ENCODE measurements at places on chromosomes 1 and 21.

GRCh38 chr1:59007820-59008598 is 224.2 kb upstream of the JUN start:
- H3K27me3 ChIP-seq, result no peaks in the 10 kb centered on the region
- no peaks in the 10 kb centered on the region for H3K36me3 ChIP-seq
- peaks cover 39% of the 10 kb centered on the region for H3K4me1 ChIP-seq

DNA sequence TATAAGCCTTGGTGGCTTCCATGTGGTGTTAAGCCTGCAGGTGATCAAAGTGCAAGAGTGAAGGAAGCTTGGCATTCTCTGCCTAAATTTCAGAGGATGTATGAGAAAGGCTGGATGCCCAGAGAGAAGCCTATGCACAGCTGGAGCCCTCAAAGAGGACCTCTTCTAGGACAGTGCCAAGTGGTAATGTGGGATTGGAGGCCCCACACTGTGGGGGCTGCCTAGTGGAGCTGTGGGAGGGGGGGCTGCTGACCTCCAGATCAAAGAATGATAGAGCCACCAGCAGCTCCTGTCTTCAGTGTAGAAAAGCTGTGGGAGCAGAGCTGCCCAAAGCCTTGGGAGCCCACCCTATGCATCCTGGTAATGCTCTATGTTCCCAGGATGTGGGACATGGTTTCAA is 1512.7 kb upstream of the TPTE start:
- H3K4me1 ChIP-seq, result no peaks in the 10 kb centered on the region
- DNase-seq, result no peak
- no peaks in the 10 kb centered on the region for H3K36me3 ChIP-seq
- no peaks in the 10 kb centered on the region for H3K27me3 ChIP-seq

DNA sequence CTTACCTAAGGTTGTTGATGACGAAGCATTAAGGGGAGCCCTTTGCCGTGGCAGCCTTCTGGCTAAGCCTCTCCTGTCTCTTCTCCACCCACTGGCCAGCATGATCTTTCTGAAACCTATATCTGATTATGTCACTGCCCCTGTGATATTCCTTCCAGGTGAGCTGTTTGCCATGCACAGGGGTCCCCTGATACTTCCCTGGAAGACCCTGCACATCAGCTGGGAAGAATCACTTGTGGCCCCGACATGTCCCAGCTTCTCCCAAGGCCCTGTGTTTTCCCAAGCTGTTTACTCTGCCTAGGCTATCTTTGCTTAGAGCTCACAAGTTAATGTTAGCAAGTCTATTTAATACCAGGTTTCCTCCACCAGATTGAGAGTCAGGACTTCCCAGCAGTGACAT is 12.3 kb downstream of the RD3 start:
- no peak overlapping the region for H3K4me3 ChIP-seq
- no peaks in the 10 kb centered on the region for H3K36me3 ChIP-seq

DNA sequence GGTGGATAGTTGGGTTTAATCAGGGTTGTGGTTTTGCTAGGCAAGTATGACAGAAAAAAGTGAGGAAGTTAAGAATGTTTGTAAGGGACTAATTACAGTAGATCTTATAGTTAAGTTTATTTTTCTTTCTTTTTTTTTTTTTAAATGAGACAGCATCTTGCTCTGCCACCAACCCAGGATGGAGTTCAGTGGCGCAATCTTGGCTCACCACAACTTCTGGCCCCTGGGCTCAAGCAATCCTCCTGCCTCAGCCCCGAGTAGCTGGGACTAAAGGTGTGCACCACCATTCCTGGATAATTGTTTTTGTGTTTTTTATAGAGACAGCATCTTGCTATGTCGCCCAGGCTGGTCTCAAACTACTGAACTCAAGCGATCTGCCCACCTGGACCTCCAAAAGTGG is 41.7 kb downstream of the EYA3 start:
- H3K4me1 ChIP-seq, result peaks cover 4% of the 10 kb centered on the region
- DNase-seq, result no peak
- H3K27me3 ChIP-seq, result no peaks in the 10 kb centered on the region
- no peak overlapping the region for H3K4me3 ChIP-seq
- H3K36me3 ChIP-seq, result peaks cover 72% of the 10 kb centered on the region

DNA sequence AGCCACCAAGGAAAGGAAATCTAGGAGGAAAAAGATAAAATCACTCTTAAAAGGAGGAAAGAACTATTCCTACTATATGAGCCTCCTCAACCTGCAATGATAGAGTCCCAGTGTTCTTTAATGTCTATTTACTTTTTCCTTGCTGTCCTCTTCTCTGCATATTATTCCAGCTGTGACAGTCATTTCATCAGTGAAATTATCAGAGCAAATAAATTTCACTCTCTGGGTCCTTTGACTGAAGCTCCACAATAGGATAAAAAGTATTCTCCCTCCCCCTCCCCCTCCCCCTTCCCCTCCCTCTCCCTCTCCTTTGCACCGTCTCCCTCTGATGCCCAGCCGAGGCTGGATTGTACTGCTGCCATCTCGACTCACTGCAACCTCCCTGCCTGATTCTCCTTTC is 107.5 kb upstream of the DPT start:
- no peaks in the 10 kb centered on the region for H3K27me3 ChIP-seq
- no peaks in the 10 kb centered on the region for H3K36me3 ChIP-seq
- DNase-seq, result no peak
- H3K4me1 ChIP-seq, result no peaks in the 10 kb centered on the region
- H3K4me3 ChIP-seq, result no peak overlapping the region

DNA sequence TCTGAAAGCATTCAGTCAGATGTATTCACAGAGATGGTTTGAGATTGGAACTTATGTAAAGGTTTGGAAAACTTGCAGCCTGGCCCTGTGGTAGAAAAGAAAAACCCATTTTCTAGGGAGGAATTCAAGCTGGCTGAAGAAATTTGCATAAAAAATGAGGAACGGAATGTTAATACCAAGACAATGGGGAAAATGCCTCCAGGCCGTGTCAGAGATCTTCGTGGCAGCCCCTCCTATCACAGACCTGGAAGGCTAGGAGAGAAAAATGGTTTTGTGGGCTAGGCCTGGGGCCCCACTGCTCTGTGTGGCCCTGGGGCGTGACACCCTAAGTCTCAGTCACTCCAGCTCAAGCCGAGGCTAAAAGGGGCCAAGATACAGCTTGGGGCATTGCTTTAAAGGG is 26.7 kb downstream of the NME7 start:
- no peak overlapping the region for H3K4me3 ChIP-seq
- DNase-seq, result no peak
- H3K27ac ChIP-seq, result no peak overlapping the region
- H3K36me3 ChIP-seq, result no peaks in the 10 kb centered on the region
- no peaks in the 10 kb centered on the region for H3K27me3 ChIP-seq

GRCh38 chr1:1254667-1254998 is 8.1 kb upstream of the C1QTNF12 start:
- H3K27ac ChIP-seq, result no peak overlapping the region
- H3K4me3 ChIP-seq, result no peak overlapping the region
- no peak for DNase-seq
- H3K4me1 ChIP-seq, result peaks cover under 1% of the 10 kb centered on the region
- no peaks in the 10 kb centered on the region for H3K27me3 ChIP-seq

DNA sequence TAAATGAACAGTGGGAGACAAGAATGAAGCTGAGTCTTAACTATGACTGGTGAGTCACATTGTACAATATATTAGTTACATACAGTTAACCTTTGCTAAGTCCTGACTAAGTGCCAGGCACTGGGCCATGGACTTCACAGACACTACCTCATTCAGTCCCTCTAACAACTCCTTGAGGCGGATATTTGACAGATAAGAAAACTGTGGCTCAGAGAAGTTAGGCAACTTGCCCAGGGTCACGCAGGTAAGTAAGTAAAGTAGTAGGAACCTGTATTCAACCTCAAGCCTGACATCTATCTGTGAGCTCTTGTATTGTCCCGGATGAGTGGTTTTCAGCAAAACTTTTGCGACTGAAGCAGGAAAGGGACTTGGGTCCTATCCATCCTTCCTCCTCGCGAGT is 62.1 kb downstream of the GNG12 start:
- no peak overlapping the region for H3K27ac ChIP-seq
- no peaks in the 10 kb centered on the region for H3K36me3 ChIP-seq
- H3K4me1 ChIP-seq, result peaks cover 6% of the 10 kb centered on the region

DNA sequence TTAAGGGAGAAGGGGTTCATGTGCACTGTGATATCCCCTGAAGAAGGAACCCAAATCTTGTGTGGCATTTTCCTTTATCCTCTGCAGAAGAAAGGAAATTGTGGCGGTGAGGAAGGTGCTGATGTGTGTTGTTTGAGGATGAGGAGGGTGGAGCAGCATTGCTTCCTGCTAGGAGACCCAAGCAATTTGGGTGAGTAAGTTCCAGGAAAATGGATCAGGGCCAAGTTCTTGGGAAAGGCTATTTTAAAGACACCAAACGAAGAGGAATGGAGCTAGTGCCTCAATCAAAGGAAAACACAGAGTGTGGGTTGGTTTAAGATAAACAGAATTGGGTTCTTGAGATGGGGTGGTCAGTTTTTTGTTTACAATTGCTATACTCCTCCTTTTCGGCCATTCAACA is 86.7 kb upstream of the MARK1 start:
- no peak overlapping the region for H3K4me3 ChIP-seq
- no peak overlapping the region for H3K27ac ChIP-seq
- no peaks in the 10 kb centered on the region for H3K36me3 ChIP-seq
- DNase-seq, result no peak
- H3K27me3 ChIP-seq, result no peaks in the 10 kb centered on the region
- no peaks in the 10 kb centered on the region for H3K4me1 ChIP-seq

DNA sequence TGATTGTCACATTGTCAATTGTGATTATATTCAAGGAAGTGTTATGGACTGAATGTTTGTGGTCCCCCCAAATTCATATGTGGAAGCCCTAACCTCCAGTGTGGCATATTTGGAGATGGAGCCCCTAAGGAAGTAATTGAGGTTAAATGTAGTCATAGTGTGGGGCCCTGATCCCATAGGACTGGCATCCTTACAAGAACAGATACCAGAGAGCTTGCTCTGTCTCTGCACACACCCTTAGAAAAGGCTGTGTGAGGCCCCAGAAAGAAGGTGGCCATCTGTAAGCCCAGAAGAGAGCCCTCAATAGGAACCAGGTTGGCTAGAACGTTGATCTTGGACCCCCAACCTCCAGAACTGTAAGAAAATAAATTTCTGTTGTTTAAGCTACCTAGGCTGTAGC is 28.1 kb downstream of the VANGL1 start:
- H3K4me3 ChIP-seq, result no peak overlapping the region
- H3K36me3 ChIP-seq, result peaks cover under 1% of the 10 kb centered on the region
- H3K27ac ChIP-seq, result no peak overlapping the region
- no peaks in the 10 kb centered on the region for H3K27me3 ChIP-seq

Measured in CD14-positive monocyte (primary cell).